ENCODE measurements at places on chromosomes 4 and X.

- no peak for DNase-seq
These were observed 6.2 kb upstream of the FGF16 start for GRCh38 chrX:77441033-77441432.

DNA sequence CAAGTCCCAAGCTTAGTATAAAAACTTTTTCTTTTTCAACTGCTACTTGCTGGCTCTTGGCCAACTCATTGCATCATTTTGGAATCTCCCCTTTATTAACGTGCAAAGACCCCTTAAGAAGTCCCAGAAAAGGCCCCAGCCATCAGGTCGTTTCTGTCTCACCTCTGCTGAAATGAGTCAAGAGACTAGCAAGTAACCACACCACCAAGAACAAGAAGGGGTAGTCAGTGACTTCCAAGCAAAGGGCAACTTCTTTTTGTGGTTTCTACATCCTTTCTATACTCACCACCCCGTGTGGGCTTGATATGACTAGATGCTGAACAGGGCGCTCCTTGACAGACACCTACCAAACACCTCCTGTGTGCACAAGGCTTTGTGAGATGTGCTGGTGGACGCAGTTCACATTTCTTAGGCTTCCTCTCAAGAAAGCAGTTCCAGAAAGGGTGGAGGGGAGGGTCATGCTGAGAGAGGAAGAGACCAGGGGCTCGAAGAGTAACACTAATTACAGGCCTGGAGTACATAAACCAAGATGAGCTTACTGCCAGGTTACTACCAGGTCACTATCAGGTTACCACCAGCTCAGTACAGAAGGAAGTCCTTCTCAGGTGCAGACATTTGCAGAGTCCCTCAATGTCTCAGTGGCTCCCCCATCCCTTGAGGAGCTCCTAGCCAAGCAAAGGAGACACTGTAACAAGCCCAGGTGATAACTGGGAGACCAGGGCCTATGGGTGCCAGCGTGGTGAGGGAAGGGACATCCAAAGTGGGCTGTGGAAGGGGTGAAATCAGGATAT is 19.3 kb downstream of the JAKMIP1 start:
- DNase-seq, result peak; percentile 30

GRCh38 chr4:89303177-89303576 is 4.4 kb downstream of the GPRIN3 start:
- no peak for DNase-seq

DNA sequence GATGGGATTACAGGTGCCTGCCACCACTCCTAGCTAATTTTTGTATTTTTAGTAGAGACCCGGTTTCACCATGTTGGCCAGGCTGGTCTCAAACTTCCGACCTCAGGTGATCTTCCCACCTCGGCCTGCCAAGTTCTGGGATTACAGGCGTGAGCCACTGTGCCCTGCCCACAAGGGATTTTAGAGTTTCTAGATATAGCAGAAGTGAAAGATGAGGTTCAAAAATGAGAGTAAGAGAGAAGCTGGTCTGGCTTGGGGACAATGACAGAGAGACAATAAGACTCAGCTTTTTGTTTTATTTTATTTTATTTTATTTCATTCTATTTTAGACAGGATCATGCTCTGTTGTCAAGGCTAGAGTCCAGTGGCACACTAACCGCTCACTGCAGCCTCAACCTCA is 30.6 kb downstream of the TRIM61 start:
- DNase-seq, result no peak

DNA sequence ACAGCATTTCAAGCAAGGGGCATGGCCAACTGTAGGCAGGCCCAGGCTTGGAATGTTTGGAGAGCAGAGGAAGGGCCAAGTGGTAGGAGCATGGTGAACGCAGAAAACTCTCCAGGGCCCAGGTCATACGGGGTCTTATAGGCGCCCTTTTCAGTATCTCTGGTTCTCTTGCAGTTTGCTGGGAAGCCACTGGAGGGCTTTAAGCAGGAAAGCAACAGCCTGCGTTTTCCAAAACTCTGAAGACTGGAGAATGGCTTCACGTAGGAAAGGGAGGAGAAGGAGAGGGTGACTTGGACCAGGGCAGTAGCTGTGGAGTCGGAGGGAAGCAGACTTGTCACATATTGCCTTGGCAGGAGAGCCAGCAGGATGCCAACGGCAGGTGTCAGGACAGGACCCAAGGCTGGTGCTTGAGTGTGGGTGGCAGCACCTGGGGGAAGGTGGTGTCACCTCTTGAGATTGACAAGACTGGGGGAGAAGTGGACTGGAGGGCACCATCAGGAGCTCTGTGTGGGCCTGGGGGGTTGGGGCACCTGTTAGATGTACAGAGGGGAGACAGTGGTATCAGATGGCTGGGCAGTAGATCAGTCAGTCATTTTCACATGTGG is 21.9 kb downstream of the TKTL1 start:
- no peak for DNase-seq

DNA sequence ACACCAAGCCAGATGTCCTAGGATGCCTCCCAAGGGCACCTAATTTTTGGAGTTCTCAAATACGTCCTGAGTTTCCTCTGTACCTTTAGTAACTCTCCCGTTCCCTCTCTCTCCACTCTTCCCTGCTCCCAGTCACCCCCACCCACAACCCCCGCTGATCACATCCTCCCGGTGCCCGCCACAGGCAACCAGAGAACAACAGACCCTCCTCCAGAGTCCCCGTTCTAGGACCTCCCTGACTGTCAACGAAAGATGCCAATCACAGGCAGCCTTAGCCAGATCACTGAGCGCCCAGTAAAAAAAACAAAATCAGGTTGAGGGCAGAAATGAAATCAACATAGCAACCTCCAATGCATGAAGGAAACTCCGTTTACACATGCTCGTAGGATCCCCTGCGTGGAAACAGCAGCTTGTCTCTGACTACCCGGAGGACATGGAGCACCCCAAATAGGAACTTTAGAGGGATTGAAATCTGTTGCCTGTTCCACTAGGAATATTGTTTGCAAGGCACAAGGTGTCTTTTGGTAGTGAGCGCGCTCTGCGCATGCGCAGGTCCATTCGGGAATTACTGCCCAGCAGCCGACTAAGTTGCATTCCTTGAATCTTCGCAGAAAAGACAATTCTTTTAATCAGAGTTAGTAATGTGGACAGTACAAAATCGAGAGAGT is at the start of gene GABRB1:
TSS of gene GABRB1 (plus strand) at position 557 of the 668 bp plus-strand sequence.
- peak; percentile 10 for DNase-seq

- peak; percentile 65 for DNase-seq
These were observed 41.0 kb upstream of the GATB start for GRCh38 chr4:151801547-151802516.

GRCh38 chr4:145347684-145348083 is 134.0 kb upstream of the SMAD1 start:
- no peak for DNase-seq

- DNase-seq, result no peak
These were observed 15.2 kb upstream of the TLR8 start for GRCh38 chrX:12891171-12891570.

DNA sequence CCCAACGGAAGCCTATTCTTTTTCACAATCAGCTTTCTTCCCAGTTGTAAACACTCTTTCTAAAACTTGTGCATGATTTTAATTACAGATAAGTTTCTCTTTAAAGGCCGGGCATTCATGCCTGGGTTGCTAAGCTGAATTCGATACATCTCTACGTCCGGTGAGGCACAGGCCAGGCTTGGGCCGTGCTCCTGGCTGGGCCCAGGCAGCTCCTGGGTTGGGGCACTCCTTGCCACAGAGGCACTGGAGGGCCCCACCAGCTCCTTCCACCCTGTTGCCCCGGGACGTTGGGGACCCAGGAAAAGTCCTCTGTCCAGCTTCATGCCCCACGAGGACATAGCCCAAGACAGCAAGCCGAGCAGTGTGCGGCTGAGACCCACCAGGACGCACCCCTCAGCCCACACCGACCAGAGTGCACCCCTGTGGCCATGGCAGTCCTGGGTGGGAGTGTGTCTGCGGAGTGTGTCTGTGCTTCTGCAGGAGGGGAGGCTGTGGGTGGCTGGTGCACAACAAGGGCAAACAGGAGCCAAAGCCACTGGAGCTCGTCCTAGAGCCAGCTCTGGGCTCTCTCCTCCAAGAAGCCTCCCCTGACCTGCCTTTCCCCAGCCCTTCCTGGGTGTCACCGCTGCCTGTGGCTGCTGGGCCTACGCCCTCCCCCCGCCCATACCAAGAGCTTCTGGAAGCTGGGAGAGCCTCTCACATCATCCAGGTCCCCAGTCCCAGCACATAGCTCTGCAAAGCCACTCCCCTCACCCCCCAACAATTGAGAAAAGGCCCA is 128.0 kb upstream of the NKX1-1 start:
- DNase-seq, result no peak

DNA sequence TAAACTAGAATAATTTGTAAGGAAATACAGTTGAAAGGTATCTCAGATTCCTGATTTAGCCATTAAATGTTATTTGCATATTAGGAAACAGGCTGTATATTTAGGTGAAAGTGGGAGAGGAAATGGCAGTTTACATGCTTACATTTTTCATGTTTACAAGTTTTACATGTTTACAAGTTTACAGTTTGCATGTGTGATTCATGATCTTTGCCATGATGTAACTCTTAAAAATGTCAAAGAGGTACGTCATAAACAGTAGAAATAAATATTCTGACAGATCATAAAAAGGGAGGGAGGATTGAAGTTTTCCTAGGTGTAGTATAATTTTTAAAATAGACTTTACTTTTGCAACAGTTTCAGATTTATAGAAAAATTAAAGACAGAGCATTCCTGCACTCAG is 45.7 kb downstream of the KDM6A start:
- no peak for DNase-seq

DNA sequence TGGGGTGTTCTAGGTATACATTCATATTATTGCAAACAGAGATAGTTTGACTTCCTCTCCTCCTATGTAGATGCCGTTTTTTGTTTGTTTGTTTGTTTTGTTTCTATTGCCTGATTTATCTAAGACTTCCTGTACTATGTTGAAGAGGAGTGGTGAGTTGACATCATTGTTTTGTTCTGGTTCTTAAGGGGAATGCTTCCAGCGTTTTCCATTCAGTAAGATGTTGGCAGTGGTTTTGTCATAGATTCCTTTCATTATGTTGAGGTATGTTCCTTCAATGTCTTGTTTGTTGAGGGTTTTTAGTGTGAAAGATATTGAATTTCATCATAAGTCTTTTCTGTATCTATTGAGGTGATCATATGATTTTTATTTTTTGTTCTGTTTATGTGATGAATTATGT is 401.6 kb upstream of the EPHA5 start:
- no peak for DNase-seq

- no peak for DNase-seq
These were observed 138.2 kb downstream of the NPNT start for GRCh38 chr4:106033469-106033868.
